ENCODE measurements at places on chromosomes 13 and 19.

GRCh38 chr13:39786091-39786490 is 130.6 kb downstream of the COG6 start:
- DNase-seq, result no peak

DNA sequence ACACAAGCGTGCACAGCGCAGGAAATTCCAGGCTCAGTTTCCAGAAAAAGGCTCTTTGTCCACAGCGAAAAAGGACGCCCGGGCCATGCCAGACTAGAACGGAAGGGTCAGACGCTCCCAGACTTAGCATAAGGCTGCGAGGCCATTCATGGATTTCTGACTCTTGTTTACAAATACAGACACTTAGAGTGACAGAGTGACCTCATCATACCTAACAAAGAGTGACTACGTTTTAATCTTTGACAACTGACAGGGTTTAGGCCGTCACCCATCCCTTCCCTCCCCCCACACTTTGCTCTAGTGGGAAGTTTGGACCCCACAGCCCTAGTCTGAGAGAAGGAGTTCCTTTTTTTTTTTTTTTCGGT is 418 bp upstream of the ZNF709 start:
- DNase-seq, result no peak

DNA sequence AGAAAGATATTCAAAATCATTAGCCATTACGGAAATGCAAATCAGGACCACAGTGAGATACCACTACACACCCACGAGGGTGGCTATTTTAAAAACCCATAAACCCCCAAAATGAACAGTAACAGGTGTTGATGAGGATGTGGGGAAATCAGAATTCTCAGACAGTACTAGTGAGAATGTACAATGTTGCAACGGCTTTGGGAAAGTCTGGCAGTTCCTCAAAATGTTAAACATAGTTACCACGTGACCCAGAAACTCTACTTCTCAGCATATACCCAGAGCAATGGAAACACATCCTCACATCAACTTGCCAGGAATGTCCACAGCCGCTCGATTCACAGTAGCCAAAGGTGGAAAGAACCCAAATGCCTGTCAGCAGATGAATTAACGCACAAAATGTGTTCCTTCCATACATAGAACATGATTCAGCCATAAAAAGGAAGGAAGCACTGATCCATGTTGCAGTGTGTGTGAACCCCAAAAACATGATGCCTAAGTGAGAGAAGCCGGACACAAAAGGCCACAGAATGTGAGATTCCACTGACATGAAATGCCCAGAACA is 7.0 kb downstream of the PLVAP start:
- DNase-seq, result no peak

GRCh38 chr19:55959996-55960675 is 12.5 kb downstream of the NLRP8 start:
- DNase-seq, result no peak

- no peak for DNase-seq
Observed at GRCh38 chr13:43111559-43112400, 88.4 kb downstream of the DNAJC15 start.

GRCh38 chr19:10390652-10391286 is 10.4 kb upstream of the TYK2 start:
- DNase-seq, result no peak

GRCh38 chr13:47250146-47250545 is 353.3 kb upstream of the HTR2A start:
- DNase-seq, result no peak

- no peak for DNase-seq
Observed at GRCh38 chr19:55031178-55031577, 6.9 kb downstream of the GP6 start.

DNA sequence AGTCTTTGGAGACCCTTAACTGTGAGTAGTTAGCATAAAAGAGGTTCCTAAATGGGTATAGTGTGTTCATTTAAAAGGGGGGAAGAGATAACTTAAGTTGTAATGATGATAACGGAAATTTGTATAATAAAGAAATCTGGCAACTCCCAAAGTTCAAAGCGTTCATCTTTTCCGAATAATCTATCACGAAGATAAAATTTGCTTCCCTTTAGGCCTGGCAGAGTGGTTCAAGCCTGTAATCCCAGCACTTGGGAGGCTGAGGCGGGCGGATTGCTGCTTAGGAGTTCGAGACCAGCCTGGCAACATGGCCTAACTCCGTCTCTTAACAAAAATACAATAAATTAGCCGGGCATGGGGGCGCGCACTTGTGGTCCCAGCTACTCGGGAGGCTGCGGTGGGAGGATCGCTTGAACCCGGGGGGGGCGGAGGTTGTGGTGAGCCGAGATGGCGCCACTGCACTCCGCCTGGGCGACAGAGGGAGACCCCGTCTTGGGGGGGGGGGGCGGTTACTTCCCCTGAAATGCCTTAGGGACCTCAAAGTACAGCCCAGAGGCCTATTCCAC is 934 bp downstream of the N4BP2L2 start:
- no peak for DNase-seq

DNA sequence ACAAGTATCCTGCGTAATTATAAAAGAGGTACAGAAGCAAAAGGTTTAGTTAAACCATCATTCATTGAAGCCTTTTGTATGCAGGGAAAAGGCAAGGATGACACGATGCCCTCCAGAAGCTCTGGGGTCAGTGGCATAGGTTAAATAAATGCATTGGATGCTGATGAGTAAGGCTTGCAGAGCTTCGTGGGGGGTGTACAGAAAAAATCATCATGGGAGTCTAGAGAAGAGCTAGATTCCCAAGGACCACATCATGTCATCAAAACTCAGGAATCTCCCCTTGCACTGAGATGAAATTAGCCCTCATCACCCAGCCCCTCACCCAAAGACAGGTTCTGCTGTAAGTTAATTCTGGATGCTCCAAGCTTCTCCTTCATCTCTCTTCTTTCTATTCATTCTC is 8.3 kb downstream of the FPR1 start:
- DNase-seq, result no peak

DNA sequence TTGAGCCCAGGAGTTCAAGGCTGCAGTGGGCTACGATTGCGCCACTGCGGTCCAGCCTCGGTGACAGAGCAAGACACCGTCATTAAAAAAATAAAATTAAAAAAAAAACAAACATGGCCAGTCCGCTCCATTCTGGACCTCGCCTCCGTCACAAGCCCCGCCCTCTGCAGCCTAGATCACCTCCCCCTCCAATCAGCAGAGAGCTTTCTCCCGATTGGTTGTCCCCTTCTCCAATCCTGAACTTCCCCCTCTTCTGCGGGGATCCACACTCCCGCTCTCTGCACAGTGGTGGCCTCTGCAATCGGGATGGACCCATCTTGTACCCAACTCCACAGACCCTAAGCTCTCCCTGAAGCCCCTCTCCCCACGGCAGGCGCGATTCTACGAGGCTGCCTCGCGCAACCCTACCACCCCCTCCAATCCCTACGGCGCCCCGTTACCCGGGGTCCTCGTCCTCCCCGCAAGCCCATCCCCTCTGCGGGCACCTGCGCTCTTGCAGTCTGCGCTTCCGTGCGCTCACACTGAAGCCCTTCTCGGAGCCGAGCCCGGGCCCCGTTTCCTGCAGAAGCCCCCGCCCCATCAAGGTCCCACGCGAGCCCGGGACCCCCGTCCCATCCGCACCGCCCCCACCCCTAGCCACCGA is 540 bp downstream of the TMEM160 start:
- no peak for DNase-seq

DNA sequence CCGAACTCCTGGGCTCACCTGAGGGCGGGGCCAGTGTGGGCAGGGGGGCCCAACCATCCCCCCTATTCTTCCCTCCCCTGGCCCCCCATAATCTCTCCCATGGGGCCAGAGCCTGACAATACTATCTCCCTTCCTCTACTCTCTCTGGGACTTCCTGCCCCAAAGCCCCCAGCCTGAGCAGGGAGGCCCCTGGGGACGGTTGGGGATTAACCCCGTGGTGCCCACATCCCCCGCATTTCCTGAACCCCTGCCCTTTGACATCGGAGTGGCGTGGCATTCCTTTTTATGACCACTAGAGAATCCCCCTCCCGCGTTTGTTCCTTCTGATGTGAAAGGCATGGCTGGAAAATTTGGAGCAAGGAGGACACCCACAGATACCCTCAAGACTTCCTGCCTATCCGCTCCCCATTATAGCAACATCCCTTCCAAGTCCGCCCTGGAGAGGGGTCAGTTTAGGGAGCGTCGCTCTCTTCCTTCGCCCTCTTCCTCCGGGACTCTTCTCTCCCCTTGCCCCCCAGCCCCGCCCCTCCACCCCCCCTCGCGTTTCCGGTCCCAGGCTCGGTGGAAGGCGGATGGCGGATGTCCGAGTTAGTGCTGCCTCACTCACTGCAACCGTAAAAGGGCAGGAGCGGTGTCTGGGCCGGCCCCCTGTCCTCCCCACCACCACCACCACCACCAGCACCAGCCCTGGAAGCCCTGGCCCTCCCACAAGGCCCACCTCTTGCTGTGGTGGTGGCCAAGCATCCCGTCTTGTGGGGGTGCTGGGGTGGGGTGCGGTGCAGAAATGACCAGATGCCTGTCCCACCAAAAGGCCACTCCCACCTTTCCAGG is 1.8 kb downstream of the VASP start:
- peak; percentile 67 for DNase-seq

DNA sequence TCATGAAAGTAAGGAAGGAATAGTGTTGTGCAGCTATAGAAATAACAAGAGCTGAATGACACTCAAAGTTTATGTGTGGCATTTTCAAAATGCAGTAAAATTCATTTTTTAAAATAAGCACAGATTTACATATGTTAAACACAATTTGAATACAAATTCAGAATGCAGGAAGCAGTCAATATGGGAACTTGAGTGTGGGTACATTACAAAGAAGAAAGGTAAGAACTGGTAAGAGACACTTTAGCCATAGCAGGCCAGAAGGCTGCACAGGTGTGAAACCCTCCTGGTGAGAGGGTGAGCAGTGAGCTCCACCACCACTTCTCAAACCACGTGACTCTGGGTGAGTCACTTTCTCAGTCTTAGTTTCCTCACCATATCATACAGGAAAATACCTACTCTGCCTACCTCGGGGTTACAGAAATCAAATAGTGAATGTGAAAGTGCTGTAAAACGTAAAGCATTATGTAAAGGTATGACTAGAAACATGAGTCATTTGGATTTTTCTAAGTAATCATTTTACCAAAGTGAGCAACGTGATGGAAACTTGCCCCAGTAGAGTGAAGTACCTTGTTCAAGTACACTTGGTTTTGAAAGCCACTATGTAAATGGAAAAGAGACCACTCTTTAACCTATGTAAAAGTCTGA is 40.5 kb downstream of the USP12 start:
- DNase-seq, result peak; percentile 85

DNA sequence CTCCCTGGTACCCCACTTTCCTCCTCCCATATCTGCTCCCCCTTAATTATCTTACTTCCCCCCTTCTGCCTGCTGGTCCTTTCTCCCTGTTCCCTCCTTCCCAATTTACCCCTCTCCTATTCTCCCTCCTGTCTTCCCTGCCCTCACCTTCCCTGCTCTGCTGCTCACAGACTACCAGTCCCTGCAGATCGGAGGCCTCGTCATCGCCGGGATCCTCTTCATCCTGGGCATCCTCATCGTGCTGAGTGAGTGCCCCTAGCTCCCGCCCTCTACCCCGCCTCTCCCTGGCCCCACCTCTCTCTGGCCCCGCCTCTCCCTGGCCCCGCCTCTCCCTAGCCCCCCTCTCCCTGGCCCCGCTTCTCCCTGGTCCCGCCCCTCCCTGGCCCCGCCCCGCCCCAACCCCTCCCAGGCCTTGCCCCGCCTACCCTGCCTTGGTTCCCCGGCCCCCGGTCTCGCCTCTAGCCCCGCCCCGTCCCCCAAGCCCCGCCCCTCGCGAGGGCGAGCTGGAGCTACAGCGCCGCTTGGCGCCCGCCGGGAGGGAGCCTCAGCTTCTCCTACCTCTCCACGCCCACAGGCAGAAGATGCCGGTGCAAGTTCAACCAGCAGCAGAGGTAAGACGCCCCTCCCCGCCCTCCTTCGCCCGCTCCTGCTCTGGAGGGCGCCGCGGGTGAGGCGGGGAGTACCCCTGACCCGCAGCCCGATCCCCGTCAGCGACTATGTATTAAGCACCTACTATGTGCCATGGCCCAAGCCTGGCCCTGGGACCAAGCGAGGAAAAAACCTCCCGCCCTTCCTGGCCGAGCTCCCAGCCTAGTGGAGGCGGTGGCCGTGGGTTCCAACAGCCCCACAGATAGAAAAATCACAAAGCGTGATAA is 1.9 kb upstream of the FXYD7 start:
- DNase-seq, result peak; percentile 65

- peak; percentile 80 for DNase-seq
Observed at GRCh38 chr19:1066748-1067340, at the start of gene ARHGAP45. Gene ARHGAP45 (plus strand): TSS chr19:1067167. CDS start chr19:1067406, 239 bp downstream.

DNA sequence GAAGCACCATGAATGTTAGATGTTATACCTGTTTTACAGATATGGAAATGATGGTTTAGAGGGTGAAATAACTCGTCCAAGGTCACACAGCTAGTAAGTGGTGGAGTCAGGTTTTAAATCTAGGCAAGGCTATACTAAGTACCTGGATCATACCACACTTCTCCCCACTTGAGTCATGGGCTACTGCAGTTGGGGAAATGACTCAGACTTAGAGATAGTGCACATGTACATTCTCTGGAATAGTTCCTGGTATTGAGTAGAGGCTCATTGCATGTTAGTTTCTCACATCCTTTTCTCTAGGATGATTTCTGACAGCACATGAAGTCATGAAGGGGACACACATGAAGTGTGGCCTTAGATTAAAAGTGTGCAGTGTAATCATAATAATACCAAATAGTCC is 76.2 kb upstream of the TNFSF11 start:
- no peak for DNase-seq

DNA sequence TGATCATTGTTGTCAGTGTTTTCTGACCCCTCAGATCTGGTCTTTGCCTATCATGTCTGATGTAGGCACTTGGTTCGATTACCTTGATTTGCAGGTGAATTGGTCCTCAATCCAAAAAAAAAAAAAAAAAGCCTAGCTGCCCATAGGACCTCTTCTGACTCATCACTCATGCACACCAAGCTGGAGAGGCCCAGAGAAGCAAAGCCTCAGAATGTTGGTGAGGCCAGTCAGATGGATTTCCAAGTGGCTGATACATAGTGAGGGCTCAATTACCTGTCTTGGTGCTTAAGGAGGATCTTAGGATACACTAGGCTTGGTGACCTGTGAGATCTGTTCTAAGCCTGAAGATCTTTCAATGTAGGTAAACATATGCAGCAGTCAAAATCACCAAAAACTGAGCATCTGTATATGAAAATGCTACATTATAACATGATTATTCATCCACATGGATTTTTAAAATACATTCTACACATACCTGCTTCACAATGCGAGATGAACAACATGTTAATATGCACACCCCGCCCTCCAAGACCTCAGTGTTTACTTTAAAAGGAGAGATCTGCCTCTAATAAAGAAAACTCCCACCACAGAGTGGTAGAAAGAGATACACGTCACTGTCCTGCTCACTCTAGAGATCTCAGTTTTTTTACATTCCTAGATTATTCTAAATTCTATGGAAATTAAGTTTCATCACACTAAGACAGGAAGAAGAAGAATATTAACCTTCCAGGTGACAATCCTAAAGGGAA is 79.9 kb upstream of the RAP2A start:
- no peak for DNase-seq

DNA sequence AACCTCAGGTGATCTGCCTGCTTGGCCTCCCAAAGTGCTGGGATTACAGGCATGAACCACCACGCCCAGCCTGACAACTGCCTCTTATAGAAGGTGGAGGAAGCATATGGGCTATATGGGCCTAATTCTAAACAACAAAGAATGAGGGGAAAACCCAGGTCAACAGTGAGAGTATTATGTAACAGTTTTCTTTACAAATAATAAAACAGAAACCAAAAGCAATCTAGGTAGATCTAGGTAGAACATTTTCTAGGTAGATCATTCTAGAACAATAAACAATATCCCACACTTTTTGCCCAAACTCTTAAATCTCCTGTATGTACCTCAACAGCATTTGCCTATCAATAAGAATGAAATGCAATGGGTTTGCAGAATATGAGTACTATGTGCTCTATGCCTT is 267.4 kb downstream of the ABCC4 start:
- no peak for DNase-seq

GRCh38 chr19:36997152-36997842 is 80.9 kb upstream of the ZNF420 start:
- DNase-seq, result no peak
